ENCODE measurements at places on chromosomes 13 and 19.

- DNase-seq: no peak
Measured at GRCh38 chr19:54029930-54030490, 33.7 kb downstream of the VSTM1 start.

- DNase-seq: no peak
Measured at GRCh38 chr19:57537953-57538547, 10.9 kb downstream of the ZNF549 start.

DNA sequence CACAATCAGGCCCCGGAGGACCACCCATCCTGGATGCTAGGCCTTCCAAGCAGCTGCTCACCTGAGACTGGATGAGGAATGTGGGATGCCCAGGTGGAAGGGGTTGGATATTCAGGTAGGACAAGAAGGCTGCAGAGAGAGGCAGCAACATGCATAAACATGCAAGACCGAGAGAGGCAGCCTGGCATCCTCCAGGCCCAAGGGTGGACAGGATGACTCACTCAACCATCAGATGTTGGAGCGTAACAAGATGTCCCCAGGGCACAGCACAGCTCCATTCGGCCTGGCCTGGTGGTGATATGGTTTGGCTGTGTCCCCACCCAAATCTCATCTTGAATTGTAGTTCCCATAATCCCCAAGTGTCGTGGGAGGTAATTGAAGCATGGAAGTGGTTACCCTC lies 10.0 kb upstream of the CABP5 start:
- no peak for DNase-seq

- DNase-seq: no peak
Measured at GRCh38 chr13:35716186-35716585, 239.7 kb upstream of the MAB21L1 start.

DNA sequence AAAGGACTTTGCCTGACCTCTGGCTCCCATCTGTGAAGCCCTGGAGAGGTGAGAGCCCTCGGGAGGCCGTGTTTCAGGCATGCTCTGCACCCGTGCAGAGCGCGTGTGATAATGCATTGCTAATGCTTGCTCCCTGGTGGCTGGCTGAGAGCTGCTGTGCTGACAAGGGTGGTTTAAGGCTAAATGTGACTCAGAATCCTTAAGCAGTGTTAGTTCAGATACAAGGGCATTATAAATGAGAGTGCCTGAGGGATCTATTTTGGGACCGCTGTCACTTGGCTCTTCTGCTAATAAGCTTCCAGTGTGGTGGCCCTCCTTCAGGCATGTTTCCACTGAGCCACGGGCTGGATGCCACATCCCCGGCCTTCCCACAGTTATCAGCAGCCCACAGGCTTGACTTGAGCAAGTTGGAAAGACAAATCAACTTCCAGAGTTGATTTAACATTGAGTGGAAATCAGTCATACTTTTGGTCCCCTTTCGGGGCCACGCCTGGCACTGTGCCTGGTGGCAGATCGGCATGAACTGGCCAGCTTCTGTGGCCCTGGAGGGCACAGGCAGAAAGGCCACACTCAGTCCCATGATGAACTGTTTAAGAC lies 17.0 kb downstream of the ALOX5AP start:
- DNase-seq: no peak

DNA sequence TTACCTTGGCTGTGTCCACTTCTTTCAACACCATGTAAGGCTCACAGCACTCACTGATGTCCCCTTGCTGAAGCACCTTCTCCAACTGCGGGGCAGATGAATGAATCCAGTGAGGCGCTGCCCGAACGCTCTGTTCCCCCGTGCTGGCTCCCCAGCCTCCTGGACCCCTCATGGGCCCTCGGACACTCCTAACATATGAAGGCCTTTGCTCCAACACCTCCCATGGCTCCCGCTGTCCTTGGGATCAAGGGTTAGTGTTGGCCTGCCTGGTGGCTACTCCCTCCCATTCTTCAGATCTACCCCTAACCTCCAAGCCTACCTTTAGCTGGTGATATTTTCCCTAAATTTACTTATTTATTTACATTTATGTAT lies 4.4 kb downstream of the ANGPTL8 start:
- DNase-seq: no peak

DNA sequence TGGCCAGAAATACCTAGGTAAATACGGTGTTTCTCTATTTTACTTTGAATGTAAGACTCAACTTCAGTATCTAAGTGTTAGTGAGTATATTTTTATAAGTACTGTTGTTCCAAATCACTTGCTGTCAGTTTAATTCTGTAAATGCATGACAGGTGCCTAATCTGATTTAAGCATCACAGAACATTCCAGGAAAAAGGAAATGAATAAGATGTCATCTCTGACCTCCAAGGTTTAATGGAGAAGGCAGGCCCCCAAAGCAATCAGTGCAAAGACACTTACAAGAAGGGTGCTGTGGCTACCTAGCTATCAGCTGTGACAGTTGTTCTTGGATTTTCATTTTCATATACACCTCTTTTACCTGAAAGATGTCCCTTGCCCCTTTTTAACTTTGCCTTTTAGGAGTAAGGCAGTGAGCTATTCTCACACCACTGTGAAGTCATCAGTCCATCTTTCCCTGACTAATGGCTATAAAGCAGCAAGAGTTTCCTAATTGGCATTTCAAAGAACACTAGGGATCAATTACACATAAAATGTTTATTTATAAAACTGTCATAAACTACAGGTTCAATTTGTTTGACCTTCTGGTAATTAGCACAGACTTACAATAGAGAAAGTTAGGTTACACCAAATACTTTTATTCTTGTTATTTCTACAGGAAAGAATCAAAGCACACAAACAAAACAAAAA lies 427.6 kb downstream of the SPRY2 start:
- no peak for DNase-seq

DNA sequence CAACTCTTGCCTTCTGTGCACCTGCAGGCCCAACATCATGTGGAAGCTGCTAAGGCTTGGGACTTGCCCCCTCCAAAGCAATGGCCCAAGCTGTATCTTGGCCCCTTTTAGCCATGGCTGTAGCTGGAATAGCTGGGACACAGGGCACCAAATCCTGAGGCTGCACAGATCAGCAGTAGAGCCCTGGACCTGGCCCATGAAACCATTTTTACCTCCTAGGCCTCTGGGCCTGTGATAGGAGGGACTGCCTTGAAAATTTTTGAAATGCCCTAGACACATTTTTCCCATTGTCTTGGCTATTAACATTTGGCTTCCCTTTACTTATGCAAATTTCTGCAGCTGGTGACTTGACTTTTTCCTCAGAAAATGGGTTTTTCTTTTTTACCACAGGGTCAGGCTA lies 68.7 kb downstream of the ING1 start:
- no peak for DNase-seq

DNA sequence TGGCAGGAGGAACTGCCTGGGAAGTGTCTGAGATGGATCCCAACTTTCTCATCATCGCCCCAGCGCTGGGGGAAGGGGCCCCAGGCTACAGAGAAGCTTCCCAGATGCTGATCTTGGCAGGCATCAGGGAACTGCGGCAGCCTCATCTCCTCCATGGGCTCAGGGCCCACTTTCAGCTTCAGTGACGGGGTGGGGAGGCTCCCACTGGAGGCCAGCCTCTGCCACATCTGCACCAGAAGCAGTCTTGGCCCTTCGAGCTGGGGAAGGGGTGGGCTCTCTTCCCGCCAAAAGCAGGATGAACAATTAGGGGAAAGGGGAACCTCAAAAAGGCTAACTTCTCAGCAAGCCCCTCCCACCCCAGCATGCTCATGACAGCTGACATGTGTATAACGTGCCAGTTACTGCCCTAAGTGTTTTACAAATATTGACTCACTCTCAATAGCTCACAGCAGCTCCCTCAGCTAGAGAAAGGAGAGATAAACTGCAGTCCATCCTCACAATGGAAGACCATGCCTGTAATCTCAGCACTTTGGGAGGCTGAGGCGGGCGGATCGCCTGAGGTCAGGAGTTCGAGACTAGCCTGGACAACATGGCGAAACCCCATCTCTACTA lies 7.1 kb upstream of the S1PR2 start:
- peak; percentile 86 for DNase-seq

GRCh38 chr19:3683405-3684053 lies 16.7 kb downstream of the PIP5K1C start:
- no peak for DNase-seq

DNA sequence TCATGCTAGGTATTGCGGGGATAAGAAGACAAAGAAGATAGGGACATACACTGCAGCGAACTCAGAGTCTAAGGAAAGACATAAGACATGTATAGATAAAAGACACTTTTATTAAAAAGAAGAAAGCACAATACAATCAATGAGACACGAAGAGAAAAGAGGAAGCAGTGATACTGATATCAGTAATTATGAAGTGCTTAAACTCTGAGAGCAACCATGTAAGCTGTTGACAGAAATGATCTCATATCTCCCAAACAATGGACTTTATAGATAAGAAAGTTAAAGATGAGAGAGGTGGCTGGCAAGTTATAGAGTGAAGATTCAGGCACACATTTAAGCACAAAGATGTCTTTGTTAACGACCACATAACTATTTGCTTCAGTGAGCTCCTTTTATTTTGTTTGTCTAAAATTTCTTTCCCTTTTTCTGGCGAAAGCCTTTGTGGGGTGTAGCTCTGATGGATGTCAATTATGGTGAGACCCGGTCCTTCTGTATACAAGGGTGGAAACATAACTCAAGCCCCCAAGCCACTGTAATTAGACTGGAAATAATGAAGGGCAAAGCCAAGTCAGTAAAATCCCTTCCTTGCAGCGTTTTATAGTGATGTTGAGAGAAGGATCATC lies 818.0 kb upstream of the SLC10A2 start:
- DNase-seq: no peak

- DNase-seq: no peak
Measured at GRCh38 chr13:30331331-30331771, 24.0 kb upstream of the KATNAL1 start.

DNA sequence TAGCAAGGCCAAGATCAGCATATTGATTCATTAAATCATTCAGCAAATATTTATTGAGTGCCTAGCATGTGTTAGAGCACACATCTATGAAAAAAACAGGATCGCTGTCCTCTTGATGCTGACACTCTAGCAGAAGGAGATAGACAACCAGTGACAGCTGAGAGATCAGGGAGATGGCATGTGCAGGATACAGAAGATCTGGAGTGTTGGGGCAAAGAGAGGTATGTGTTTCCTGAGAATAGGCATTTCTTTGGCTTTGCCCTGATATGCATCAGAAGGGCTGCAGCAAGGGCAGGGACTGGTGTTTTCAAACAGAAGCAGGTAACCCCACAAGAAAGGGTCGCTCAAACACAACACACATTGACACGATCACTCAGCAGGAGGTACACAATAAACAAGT lies 423.4 kb downstream of the FOXO1 start:
- DNase-seq: no peak

DNA sequence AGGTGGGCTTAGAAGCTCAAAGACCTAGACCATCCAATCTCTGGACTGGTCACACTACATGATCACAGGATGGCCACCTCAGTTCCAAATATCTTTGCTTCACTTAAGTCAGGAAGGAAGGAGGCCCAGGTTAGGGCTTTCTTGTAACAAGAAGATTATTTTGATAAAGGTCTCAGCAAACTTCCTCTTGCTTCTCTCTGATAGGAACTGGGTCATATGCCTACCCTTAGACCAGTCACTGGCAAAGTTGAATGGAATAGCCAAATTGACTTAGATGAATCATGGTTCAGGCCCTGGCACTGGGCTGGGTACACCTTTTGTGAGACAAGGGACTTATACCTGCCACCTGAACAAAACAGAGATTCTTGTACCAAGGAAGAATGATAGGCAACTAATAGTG lies 11.0 kb downstream of the FRY start:
- no peak for DNase-seq

DNA sequence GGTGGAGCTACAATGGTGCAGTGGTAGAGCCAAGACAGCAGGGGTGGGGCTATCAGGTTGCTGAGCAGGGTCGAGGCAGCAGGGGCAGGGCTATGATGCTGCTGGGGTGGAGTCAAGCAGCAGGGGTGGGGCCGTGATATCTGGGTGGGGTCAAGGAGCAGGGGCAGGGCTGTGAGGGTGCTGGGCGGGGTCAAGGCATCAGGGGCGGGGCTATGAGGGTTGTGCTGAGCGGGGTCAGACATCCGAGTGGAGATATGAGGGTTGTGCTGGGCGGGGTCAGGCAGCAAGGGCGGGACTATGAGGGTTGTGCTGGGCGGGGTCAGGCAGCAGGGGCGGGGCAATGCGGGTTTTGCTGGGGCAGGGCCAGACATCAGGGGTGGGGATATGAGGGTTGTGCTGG lies 14.7 kb downstream of the HCN2 start:
- DNase-seq: no peak

GRCh38 chr13:26325876-26326275 lies 71.9 kb downstream of the CDK8 start:
- DNase-seq: no peak

- DNase-seq: no peak
Measured at GRCh38 chr13:79585033-79585432, 104.1 kb downstream of the NDFIP2 start.

DNA sequence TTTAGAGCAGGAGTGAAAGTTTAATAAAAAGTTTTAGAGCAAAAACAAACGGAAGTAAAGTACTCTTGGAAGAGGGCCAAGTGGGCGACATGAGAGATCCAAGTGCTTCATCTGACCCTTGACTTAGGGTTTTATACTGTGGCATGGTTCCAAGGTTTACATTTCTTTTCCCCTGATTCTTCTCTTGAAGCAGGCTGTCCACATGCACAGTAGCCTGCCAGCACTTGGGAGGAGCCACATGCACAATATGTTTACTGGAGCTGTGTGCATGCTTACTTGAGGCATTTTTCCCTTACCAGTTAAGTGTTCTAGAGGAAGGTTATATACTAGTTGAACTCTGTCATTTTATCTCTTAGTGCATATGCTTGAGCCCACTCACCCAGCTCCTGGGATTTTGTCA lies 295.6 kb downstream of the TBC1D4 start:
- DNase-seq: no peak

- DNase-seq: no peak
Measured at GRCh38 chr19:4911786-4912672, 2.7 kb downstream of the UHRF1 start.

GRCh38 chr13:77872995-77873394 lies 45.6 kb downstream of the EDNRB start:
- DNase-seq: no peak

DNA sequence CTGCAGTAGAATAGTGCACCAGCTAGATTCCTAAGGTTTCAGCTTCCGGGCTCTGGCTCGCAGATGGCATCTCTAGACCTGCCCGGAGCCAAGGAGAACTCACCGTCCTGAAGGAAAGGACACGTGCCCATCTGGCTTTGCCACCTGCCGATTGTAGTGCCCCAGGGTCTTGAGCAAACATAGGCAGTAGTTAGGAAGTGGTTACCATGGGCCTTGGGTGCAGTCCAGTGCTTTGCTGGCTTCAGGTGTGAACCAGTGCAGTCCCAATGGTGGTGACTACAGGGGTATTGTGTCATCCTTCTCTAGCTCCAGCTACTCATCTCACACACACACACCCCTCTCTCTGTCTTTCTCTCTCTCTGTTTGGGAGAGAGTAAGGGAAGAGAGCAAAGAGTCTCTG lies 61.4 kb upstream of the TEX29 start:
- DNase-seq: no peak

GRCh38 chr19:30204721-30205120 lies 167.5 kb upstream of the ZNF536 start:
- DNase-seq: no peak

- no peak for DNase-seq
Measured at GRCh38 chr19:33510462-33511194, 11.0 kb downstream of the PEPD start.

GRCh38 chr13:47859165-47859564 lies 141.9 kb downstream of the SUCLA2 start:
- no peak for DNase-seq
